ENCODE measurements at places on chromosomes 6 and 20.

GRCh38 chr20:34904202-34904621, 27.8 kb downstream of the ACSS2 start:
- DNase-seq: no peak

DNA sequence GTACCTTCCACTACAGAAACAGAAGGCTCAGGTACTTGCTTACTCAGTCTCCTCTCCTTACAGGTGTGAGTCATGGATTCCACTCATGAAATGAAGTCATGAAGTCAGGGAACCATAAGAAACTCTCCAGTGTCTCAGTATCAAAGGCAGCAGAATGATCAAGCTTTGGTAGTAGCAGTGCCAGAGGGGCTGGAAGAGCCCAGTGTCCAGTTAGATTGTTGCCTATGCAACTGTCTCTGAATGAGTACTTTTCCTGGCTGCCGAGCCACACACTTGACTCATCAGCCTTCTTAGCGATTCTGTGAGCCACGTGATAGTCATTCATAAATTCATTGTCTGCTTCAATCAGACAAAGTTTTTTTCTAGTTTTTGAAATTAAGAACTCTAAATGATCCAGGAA, 52.2 kb upstream of the DTNBP1 start:
- DNase-seq: no peak

DNA sequence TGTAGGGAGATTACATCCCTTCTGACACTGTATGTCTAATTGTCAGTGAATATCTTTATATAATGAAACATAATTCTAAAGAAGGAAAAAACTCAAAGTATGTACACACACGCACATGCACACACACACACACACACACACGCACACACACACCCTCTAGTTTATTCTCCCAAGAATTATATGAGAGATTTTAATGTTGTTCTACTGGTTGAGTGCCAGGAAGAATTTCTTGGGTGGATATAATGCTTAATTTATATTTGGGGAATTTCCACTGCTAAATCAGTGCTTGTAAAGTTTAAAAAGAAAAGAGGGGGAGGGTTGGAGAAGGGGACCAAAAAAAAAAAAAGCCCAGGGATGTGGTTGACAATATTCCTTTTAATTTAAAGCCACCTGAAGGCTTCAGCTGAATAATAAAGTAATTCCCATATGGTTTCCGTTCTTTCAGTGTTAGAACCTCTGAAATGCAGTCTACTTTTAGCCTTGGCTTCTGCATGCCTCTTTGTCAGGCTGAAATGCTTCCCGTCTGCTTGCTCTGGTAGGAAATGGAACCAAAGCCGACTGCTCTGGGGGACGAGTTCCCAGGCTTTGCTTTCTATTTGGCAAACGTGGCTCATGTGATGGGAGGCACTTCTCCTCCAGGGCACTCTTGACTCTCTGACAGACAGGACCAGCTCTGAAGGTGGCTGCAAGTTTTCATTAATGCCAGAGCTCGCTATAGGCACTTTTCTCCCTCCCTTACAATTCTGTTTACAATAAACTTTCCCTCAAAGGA, 225.4 kb downstream of the PRL start:
- no peak for DNase-seq

- DNase-seq: no peak
Measured at GRCh38 chr6:81755551-81755950, 3.1 kb upstream of the TENT5A start.

- no peak for DNase-seq
Measured at GRCh38 chr20:32350421-32350820, 7.7 kb upstream of the ASXL1 start.

DNA sequence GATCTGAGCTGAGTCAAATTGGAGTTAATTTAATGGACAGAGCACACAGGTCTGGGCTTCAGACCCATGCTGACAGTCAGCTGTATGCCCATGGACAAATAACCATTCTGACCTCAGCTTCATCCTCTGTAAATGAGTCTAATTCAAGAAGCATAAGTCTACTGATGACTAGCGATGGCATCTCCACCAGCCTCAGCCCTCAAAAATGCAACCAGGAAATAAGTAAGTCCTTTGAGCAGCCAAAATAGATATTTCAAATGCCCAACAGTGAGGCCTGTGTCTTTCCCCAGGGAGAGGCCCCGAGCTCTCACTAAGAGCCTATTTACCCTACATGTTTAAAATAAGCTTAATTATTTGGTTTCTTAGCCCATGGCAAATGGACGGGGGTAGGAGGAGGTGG, 114.2 kb upstream of the MTHFD1L start:
- no peak for DNase-seq

- no peak for DNase-seq
Measured at GRCh38 chr6:66355471-66355870, 648.4 kb upstream of the EYS start.

- DNase-seq: no peak
Measured at GRCh38 chr20:63275825-63276224, 3.2 kb downstream of the ARFGAP1 start.

DNA sequence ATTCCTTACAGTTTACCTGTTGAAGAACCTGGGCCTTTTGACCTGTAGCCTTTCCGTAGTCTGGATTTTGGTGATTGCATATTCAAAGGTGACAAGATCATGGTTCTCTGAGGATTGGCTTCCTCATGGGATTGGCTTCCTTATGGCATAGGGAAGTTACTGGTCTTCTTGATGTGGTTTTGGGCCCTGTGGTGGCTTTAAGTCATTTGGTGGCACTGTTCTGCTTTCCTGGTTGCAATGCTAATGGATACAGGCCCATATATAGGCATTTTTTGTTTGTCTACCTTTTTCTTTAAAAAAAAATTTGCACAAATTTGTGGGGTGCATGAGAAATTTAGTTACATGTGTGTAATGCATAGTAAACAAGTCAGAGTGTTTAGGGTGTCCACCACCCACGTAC, 185.7 kb downstream of the CDKAL1 start:
- no peak for DNase-seq

GRCh38 chr20:35269055-35269781, 8.7 kb downstream of the MMP24OS start:
- no peak for DNase-seq

GRCh38 chr20:14523090-14523489, 185.7 kb upstream of the FLRT3 start:
- DNase-seq: no peak

GRCh38 chr20:19872001-19872400, 113.9 kb downstream of the RIN2 start:
- DNase-seq: no peak

GRCh38 chr20:3109350-3110302, 25.1 kb upstream of the AVP start:
- DNase-seq: no peak

DNA sequence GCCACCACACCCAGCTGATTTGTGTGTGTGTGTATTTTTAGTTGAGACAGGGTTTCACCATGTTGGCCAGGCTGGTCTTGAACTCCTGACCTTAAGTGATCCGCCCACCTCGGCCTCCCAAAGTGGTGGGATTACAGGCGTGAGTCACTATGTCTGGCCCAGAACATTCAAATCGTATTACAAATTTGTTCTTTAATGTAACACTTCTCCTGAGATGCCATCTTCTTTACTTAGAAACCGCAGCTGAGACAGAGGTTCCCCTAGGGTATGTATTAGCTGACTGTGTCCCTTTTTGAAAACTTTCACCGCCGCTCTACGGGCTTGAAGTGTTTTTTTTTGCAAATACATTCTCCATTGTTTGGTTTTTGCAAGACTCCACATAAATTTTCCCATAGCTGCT, 62.6 kb downstream of the TOX2 start:
- no peak for DNase-seq

DNA sequence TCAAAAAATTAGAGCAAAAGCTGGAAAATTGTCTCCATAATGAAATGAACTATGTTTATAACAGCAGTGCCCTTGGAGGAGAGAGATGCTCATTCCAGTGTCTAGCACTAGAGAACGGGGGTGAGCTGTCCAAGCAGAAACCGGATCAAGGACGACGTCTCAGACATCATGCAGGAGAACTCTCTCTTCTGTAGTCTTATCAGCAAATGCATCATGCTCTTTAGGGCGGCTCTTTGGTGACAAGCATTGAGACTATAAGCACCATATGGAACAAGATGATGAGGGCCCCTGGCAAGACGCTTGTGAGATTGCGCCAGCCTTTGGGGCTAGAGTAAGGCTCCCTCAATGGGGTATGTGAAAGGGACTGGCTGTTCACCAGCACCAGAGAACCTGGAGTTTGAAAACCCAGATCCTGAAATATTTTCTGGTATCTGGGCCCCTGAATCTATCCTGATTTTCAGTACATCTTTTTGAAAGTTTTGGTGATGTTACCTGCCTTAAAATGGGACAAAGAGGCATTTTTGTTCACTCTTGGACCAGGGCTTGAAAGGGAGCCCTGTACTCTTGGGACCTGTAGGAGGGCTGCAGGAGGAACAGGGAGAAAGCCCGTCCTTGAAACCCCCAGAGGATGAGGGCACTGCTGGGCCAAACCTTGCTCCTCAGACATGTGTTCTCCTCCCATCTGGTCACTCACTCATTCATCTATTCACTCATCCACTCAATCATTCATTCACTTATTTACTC, 127.6 kb downstream of the TTLL2 start:
- no peak for DNase-seq

DNA sequence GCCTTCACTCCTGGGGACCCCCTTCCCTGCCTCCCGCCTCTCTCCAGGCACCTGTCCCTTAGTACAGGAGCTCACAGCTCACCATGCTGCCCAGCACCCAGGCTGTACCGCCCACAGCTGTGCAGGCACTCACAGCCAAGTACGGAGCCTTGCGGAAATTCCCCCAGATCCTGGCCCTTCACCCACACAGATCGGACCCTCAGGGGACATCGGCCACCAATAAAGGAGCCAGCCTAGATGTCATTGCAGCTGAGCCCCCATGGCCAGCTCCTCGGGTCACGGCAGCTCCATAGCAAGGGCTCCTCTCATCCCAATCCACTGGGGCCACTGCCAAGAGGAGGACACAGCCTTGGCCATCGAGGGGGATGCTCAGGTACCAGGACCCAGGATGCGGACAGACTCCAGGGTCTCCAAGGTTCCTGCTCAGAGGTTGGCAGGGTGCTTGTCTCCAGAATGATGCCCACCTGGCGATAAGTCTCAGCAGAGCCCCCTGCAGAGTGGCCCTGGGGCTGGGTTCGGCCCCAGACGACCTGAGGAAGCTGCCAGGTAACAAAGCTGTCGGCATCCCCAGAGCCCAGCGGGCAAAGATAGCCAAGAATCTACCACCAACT, 82.3 kb downstream of the YTHDF1 start:
- DNase-seq: no peak
